T-cell (primary cell): ENCODE measurements at places on chromosomes 13 and 19.

DNA sequence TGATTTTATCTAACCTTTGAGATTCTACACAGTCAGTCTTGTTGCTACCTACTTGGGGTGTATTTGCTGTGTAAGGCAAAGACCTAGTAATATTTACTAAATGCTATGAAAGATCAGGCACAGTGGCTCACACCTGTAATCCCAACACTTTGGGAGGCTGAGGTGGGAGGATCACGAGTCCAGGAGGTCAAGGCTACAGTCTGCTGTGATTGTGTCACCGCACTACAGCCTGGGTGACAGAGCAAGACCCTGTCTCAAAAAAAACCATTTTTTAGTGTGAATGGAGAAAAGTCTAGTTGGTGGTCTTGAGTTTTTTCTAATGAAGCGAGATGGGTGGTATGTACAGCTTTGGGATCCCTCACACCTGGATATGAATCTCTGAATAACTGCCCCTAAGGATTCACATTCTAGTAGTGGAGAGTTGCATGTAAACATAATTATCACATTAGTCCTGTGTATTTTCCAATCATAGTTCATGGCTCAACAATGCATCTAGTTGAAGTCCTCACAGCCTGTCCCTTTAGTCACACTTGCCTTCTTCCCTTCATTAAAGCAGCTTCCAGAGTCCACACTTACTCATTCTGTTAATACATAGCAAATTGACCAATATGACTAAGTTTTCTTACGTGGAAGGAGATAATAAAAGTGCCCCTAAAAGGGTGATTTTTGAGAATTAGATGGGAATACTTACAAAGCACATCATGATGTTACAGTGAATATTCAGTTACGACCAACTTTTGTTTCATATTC, 7.5 kb downstream of the RPL21 start:
- DNase-seq: no peak

DNA sequence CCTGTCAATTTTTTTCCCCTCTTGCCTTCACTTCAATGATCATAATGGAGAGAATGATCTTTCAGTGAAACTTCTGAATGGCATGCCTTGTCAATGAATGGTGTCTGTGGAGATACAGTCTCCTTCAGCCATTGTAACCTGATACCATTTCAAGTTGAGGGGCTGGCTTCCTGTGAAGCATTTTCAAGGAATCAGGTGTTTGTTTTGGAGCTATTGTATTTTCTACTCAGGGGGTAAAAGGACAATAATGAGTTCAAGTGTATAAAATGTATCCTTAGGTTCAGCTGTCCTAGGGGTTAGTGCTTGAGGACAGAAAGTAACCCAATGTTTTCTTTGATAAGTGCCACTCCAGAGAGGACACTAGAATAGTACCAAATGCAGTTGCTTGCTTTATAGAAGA, 23.8 kb upstream of the CBY2 start:
- DNase-seq: no peak

GRCh38 chr13:75796825-75797224, 160.7 kb downstream of the LMO7 start:
- no peak for DNase-seq

DNA sequence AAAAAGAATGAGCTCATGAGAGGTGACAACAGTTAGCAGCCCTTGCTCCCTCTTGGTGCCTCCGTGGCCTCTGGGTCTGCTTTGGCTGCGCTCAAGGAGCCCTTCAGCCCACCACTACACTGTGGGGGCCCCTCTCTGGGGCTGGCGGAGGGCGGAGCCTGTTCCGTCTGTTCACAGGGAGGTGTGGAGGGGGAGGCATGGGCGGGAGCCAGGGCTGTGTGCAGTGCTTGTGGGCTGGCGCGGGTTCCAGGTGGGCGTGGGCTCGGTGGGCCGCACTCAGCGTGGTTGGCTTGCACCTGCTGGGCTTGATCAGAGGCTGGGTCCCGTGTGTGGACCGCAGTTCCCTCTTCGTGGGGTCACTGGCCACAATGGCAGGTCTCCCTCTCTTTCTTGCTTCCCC, 953.4 kb upstream of the PRR20A start:
- no peak for DNase-seq

DNA sequence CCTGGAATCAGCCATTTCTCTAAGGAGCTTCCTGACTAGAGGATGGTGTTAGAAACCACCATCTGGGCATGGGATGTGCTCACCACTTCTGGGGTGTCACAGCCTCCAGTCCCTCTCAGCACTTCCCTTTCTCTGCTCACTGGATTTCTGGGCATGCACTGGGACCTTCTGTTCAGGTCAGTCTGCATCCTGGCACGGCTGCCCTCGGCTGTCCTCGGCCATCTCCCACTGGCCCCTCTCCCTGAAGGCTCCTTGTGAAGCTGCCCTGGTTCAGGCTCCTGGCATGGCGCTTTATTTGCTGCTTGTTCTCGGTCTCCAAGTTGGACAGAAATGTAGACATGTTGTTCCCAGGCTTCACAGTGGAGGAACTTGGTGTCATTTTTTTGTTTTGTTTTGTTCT, 60.0 kb downstream of the TEX29 start:
- no peak for DNase-seq
